ENCODE measurements at places on chromosomes 6 and 20.
A peak's percentile ranks its signal among the peaks of the same experiment; 100 is the strongest.

- DNase-seq = no peak
Measured at GRCh38 chr6:51618563-51618962, 468.9 kb downstream of the PKHD1 start.

DNA sequence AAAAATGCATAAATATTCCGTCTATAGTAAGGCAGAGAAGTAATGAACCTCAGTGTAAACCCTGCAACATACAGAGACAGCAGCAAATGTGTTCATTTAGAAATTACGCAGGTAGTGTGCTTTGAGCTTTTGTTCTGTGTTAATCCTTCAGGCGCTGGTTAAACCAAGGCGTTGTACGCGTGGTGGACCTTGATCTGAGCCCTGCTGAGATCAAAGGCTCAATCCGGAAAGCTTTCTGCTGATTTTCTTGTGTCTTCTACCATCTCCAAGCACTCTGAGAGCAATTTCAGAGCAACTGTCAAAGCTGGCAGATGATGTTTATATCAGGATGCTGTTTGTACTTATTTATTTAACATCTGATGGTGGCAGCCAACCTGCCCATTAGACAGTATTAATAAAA is 382.8 kb downstream of the CDH26 start:
- DNase-seq = no peak

- DNase-seq = no peak
Measured at GRCh38 chr6:71124340-71124739, 164.3 kb upstream of the OGFRL1 start.

- peak; percentile 37 for DNase-seq
Measured at GRCh38 chr6:142945049-142945445, at the start of gene HIVEP2. TSS of gene HIVEP2 (minus strand) at chr6:142945176. CDS start at chr6:142774738, 170,438 bp downstream.

DNA sequence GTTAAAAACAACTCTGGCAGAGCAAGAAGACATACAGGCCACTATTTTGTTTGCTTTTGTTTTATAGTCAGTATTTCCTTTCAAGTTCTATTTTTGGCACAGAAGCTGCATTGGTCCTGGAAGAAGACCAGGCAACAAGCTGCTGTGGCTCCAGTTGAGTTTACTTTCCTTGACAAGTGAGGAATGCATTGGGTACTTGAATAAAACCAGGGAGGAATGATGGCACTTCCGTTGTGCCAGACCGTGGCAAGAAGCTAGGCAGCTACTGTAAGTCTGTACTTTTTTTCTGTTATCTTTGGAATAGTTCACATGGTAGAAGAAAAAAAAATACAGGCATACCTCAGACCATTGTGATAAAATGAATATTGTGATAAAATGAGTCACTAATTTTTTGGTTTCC is 66.3 kb downstream of the NCOA3 start:
- DNase-seq = no peak

Measured in GM12864 (cell line).